ENCODE measurements at places on chromosomes 13 and 19.

GRCh38 chr13:99041337-99041736, 63.5 kb upstream of the DOCK9 start:
- no peak for DNase-seq

DNA sequence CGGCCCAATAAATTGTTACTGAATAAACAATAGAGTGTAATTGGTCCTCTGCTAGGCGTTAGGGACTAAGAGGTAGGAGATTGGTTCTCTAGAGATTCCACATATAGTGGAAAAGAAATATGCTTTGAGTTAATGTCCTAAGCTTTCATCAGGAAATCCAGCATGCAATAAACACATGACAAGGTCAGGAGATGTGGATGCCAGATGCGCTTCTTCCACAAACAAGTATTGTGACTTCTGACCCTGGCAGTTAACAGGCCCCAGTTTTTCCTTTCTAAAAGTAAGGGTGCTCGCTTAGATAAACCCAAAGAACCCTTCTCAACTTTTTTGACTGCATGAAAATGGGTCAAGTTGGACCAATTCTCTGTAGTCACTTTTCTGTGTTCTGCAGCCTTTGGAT, 146.5 kb upstream of the SOX21 start:
- DNase-seq: no peak

GRCh38 chr13:41696163-41697003, 239.0 kb downstream of the RGCC start:
- DNase-seq: no peak

GRCh38 chr19:43408043-43408442, 6.6 kb upstream of the TEX101 start:
- no peak for DNase-seq

DNA sequence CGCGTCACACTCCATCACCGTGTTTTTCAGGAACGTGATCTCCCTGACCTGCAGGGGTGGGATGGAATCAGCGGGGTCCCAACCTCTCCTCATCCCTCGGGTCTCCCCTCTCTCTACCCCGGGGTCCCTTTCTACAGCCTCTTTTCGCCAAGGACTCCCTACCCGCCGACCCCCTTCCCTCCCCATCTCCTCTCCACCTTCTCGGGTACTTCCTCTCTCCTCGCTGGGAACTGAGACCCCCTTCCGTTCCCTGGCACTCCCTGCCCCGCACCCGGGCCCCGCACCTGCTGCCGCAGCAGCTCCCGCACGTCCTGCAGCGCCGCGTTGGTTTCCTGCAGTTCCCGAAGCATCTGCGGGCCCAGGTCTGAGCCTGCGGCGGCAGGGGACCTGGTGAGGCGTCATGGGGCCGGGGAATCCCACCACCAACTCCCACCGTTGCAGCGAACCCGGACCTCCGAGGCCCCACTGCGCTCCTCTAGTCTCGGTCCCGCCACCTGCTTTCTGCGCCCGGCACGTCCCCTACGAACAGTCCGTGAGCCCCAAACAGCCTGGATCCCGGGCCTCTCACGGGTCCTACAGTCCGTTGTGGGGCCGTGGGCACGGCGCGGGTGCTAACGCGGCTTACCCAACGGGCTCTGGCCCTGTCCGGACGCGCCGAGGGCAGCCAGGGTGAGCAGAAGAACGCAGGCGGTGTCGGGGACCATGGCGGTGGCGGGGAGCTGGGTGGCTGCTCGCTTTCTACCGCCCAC, at the start of gene COMP:
Gene COMP, minus strand, starts transcription at position 740 of the 749 bp plus-strand sequence. Its CDS starts 36 bp downstream, at position 704.
- DNase-seq: no peak

DNA sequence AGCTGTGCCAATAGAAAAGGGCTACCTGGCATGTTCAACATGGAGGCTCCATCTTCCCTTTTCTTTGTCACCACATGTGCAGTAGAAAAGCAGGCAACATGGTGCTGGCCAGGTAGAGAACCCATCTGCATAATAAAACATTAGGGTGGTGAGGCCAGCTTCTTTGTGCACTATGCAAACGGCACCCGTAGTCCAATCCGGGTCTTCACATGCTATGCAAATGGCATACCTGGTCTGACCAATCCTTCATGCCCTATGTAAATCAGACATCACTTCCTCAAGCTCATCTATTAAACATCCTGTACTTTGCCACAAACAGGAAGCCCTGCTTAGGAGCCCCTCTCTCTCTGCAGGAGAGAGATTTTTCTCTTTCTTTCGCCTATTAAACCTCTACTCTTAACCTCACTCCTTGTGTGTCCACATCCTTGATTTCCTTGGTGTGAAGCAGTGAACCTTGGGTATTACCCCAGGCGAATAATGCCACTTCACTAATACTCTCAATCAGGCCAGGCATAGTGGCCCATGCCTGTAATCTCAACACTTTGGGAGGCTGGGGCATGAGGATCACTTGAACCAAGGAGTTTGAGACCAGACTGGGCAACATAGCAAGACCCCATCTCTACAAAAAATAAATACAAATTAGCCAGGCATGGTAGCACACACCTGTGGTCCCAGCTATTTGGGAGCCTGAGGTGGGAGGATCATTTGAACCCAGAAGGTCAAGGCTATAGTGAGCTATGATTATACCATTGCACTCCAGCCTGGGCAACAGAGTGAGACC, 111.3 kb upstream of the MRI1 start:
- DNase-seq: no peak

DNA sequence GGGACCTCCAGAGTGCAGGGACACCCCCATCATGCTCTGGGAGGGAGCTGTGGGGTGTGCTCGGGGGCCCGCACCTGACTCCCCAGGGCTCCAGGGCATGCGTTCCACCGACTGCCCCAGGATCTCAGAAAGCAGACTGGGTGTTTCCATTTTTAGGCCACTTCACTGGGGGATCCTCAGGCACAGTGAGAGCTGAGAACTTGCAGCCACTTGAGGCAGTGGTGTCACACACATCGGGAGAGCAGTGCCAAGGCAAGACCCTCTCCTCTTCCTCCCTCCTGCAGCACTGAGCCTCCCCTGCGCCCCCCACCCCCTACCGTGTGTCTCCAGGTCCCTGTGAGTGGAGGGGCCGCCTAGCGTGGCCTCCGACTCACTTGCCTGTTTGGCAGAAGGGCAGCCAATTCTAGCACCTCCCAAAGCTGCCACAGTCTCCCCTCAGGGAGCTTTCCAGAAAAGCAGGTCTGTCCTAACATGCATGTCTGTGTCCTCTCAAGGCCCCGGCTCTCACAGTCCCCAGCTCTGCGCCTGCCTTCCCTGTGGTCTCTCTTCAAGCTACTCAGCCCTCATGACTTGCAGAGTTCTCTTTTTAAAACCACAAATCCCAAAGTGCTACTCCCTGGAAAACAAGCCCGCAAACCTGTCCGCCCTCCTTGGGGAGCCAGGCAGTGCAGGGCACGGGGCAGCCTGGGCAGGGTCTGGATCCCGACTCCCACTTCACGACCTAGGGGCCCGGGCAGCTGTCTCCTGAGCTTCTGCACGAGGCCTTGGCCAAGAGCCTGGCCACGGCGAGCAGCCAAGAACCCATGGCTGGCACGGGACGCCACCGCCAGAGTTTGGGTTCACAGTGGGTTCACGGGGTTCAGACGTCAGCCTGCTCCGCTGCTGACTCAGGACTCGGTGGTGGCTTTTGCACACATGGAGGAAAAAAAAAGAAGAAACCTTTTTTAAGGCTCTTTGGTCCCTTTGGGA, 94.1 kb downstream of the STK24 start:
- DNase-seq: no peak

DNA sequence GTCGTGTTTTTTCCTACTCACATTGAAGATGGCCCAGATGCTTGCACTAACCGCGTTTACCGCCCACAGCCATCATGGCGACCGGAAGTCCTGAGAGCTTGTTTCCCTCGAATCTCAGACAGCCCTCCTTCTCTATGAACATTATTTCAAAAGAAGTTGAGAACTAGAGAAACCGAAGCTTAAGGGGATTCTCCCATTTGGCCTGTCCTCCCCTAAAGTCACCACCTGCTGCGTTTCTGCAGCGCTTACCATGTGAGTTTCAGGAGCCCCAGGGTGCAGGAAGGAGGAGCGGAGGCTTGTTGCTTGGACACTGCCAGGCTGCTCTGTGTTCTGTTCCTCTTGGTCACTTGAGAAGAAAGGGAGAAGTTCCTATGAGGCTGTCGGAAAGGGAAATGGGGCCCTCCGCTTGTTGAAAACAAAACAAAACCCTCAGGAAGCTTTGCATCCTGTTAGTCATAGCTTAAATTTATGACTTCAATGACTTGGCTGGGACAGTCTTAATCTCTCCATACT, 6.2 kb downstream of the CARD8 start:
- peak; percentile 68 for DNase-seq

- no peak for DNase-seq
Measured at GRCh38 chr13:37277007-37277406, 171.5 kb upstream of the CSNK1A1L start.

- no peak for DNase-seq
Measured at GRCh38 chr19:3733549-3734309, 25.5 kb downstream of the TJP3 start.

- peak; percentile 56 for DNase-seq
Measured at GRCh38 chr19:42529248-42529764, 1.0 kb upstream of the CEACAM1 start.

DNA sequence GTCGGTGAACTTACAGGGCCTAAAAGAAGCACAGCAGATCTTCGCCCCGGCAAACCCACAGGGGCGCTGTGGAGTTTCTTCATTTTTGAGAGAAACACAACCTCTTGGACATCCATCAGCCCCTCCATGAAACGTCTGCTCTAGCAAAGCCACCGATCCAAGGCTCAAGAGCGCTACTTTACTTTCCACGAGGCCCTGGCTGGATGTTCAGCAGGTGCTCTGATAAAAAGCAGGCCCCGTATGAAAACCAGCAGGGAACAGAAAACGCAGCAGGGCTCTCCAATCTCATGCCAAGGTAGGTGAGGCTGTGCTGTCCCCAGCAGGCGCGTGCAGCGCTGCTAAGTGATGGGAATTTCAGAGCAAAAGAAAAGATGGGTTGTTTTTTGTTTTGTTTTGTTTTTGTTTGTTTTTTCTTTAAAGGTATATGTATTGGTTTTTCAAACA, 86.7 kb downstream of the IRS2 start:
- no peak for DNase-seq

DNA sequence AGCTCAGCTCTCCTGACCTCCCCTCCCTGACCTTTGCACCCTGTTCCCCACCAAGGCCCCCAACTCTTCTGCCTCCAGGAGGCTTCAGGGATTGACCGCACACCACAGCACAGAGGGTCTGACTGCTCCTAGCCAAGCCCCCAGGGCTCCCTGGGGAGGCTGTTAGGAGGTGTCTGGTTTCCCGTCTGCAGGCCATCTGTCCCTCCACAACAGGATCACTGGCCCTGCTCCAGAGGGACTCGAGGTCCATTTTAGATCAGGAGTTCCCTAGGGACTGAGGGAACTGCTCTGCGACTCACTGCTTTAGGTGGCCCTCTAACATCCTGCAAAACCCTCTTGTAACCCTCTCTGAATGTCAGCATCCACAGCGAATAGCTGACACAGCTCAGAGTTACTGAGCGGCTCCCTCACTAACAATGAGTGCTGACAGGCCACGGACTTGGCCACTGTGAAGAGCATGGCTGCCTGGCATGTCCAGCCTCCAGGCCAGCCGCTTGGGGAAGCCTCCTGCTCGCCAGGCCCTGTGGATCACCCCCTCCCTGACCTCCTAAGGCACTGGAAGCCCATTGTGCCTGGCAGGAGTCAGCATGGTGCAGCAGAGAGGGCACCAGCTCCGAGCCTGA, 17.7 kb downstream of the GRIK5 start:
- DNase-seq: no peak

- no peak for DNase-seq
Measured at GRCh38 chr13:110233951-110234280, 73.0 kb downstream of the COL4A1 start.

Data from stimulated activated CD4-positive, alpha-beta T cell treated with anti-CD3 and anti-CD28 coated beads, Interleukin-12 subunit alpha, Interleukin-12 subunit beta, amount 100 ng/mL, for 4 hours (primary cell).